ENCODE measurements at places on chromosomes 16 and 17. TPM values are rescaled to one million over a fixed set of nuclear protein-coding genes. Genes with fewer than 3 reads are reported as not detected.

TRIM47 gene
- polyA plus RNA-seq = 7.5 TPM

RND2 gene
- polyA plus RNA-seq = 1.8 TPM

SRCIN1 gene
- not detected for polyA plus RNA-seq

C1QL1 gene
- polyA plus RNA-seq = 1.5 TPM

Data from IMR-90 (cell line).